ENCODE measurements at places on chromosomes 6 and 20.

DNA sequence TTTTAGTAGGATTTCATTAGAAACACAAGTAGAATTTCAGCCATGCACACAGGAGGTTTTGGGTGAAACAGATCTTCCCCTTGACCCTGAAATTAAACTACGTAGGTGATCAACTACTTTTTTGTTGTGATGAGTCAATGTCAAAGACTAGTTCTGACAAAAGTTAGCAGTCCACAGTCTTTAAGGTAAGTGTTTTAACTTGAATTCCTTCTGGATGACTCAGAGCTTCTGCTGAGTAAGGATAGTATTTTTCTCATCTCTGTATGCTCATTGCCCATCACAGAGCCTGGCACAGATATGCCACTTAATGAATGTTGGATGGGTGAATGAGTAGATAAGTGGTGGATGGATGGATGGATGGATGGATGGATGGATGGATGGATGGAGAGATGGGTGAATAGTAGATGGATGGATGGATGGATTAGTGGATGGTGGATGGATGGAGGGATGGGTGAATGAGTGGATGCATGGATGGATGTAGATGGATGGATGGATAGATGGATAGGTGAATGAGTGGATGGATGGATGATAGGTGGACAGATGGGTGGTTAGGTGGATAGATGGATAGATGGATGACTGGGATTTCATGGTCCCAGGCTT, 165.3 kb downstream of the ZMYND8 start:
- DNase-seq = no peak

- DNase-seq = no peak
These were observed 168.1 kb downstream of the GRM4 start for GRCh38 chr6:33977606-33978411.

- no peak for DNase-seq
These were observed 4.1 kb upstream of the TPD52L1 start for GRCh38 chr6:125149256-125150144.

DNA sequence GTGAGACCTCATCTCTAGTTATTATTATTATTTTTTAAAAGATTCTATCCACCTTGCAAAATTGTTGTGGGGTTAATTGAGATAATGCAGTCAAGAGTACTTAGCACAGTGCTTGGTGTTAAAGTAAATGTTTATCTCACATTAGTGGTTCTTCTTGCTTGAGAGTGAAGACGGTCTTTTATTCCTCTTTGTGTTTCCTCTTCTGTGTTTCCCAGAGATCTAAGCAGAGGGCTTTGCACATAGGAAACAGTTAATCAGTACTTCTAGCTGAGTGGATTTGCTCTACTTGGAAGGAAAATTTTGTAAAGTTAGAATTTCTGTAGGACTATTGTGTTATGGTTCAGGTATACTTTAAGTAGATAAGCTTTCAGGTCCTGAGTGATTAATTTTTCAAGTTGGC, 3.5 kb downstream of the ARMC2 start:
- no peak for DNase-seq
